Transverse colon (tissue), 4 donors: ENCODE measurements at places on chromosomes 1 and 21. TPM values are rescaled to one million over a fixed set of nuclear protein-coding genes. Genes with fewer than 3 reads are reported as not detected.

The KCNJ15 gene
- total RNA-seq, result 0.16 TPM

The TBX15 gene
- total RNA-seq, result 0.32 TPM

The DONSON gene
- 2.6 TPM for total RNA-seq

DNA sequence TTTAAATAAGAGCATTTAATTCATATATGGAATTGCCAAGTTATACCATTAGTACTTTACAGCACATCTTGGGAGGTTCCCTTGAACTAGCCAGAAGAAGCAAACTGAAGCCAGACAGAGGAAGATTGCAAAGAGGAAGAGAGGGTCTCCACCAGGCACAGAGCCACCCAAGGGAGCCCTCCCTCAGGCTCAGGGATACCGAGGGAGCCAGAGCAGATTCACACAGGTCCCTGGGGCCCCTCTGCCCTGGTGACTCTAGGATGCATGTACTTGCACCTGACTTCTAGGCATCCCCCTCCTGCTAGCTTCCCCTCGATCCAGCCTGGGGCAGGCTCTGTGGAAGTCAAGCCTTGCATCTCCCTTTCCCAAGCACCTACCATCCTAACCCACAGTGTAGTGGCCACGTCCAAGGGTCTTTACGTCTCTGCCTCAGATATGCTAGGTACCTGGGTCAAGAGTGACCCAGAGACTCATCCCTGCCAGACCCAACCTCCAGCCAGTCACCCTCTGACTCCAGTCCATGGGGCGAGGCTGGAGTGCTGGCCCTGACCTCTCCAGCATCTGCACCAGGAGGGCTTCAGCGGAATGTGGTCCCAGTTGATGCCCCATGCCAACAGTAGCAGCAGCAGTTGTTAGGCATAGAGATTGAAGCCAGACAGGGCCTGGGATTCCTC is 6.4 kb downstream of the IFNAR2 start:
- no peaks in the 10 kb centered on the region for H3K36me3 ChIP-seq
- H3K4me1 ChIP-seq, result no peaks in the 10 kb centered on the region
- H3K27me3 ChIP-seq, result no peaks in the 10 kb centered on the region
- no peak overlapping the region for H3K4me3 ChIP-seq
- DNase-seq, result no peak
